ENCODE measurements at places on chromosomes 3 and 15. TPM values are rescaled to one million over a fixed set of nuclear protein-coding genes. Genes with fewer than 3 reads are reported as not detected.

Gene SCAANT1
- not detected for total RNA-seq

Gene TCF12
- total RNA-seq = 160 TPM

Gene DNAH12
- not detected for total RNA-seq

Gene LEKR1
- 0.24 TPM for total RNA-seq

Gene B3GALNT1
- total RNA-seq = 15.9 TPM

Gene TMC3
- not detected for total RNA-seq

Measured in epithelial cell of alveolus of lung (primary cell).